Activated CD4-positive, alpha-beta T cell treated with anti-CD3 and anti-CD28 coated beads for 48 hours (primary cell): ENCODE measurements at places on chromosomes 12 and 14.

GRCh38 chr12:67540920-67541624 lies 107.5 kb upstream of the DYRK2 start:
- DNase-seq = no peak

GRCh38 chr12:79850610-79851299 lies 84.1 kb downstream of the PPP1R12A start:
- no peak for DNase-seq

- DNase-seq = no peak
Measured at GRCh38 chr12:132419631-132420246, 70.2 kb upstream of the FBRSL1 start.

- peak; percentile 14 for DNase-seq
Measured at GRCh38 chr14:20278414-20278813, 27.3 kb downstream of the TTC5 start.

- DNase-seq = no peak
Measured at GRCh38 chr12:50047693-50048250, 9.6 kb upstream of the ASIC1 start.

GRCh38 chr12:99381992-99382391 lies 265.6 kb upstream of the GARIN6 start:
- no peak for DNase-seq

DNA sequence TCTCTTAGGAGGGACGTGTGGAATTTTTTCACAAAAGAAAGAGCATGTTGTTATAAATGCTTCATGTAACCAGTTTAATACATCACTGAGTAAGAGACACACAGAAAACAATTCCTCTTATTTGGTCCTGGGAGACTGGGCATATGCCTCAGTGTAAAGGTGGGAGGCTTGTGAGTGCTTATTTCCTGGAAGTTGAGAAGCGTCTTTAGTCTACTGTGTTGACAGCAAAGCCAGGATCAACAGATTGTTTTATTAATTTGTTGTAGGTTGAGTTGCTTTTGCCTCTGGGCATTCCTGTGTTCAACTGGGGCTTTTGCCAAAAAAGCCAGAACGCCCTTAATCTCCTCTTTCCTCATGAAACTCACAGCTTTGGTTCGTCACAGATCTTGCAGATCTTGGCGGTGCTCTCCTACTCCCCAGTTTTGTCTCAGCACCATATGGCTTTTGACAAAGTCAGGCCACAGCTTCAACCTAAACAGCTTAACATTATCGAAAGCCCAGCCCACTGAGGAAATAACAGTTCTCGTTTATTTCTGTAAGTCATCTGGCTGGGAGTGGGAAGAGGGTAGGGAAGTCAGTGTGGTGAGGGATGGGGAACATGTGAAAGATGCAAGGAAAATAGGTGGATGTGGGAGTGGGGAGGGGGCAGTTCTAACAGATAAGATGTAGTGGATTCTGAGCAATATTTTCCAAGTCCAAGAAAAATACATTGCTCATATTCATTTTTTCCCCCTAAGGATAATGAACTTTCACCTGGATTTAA lies 227.2 kb downstream of the DACT1 start:
- no peak for DNase-seq

- DNase-seq = no peak
Measured at GRCh38 chr14:93859957-93860356, 67.2 kb upstream of the FAM181A start.

DNA sequence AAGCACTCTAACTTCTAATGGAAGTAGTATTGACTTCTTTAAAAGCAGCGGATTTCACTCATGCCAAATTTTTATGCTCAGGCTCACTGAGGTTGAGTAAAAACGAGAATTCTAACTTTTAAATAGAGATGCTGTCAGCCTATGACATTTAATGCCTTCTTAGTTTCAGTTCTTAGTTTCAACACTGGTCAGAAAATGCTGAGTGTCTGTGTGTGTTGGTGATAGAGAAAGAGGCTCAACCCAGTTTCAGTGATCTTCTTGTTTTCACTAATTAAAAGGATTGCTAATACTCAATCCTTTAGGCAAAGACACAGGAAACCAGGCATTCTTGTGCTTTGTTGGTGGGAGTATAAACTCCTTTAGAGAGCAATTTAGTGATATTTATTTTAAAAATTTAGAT lies 31.0 kb downstream of the PEBP1 start:
- DNase-seq = no peak

GRCh38 chr14:58617619-58618018 lies 20.1 kb upstream of the DACT1 start:
- DNase-seq = no peak

DNA sequence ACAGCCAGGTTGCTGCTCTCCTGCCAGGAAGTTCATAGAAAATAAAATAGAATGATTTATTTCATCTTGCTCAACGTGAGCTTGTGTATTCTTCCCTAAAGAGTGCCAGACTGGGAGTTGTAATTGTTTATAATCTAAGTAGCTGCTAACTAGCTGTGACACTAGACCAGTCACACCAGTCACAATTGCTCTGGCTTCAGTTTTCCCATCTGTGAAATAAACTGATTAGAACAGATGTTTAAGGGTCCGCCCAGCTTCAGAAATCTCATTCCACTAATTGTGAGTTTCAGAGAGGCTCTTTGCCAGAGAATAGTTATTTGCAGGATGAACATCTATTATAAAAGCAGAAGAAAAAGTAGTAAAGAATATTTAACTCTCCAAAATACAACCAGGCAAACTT lies 55.6 kb upstream of the ZDHHC17 start:
- DNase-seq = no peak

- DNase-seq = no peak
Measured at GRCh38 chr12:57739914-57740538, 1.5 kb upstream of the AGAP2 start.

- DNase-seq = no peak
Measured at GRCh38 chr12:9646794-9647781, 22.4 kb upstream of the CLEC2D start.

- DNase-seq = no peak
Measured at GRCh38 chr12:121767525-121768016, 25.9 kb downstream of the RHOF start.

- DNase-seq = no peak
Measured at GRCh38 chr12:49461221-49461620, 77.6 kb upstream of the KCNH3 start.

DNA sequence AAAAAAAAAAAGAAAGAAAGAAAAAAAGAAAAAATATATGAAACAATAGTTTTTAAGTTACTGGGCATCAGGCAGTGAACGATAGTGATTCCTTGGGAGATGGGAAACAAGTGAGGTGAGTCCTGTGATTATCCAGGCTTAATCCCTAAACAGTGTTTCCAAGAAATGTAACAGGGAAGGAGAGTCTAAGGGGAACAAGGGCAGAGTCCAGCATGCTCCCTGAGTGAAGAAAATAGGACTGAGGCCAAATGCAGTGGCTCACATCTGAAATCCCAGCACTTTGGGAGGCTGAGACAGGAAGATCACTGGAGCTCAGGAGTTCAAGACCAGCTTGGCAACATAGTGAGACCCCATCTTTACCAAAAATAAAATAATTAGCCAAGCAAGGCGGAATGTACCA lies 40.7 kb downstream of the R3HDM2 start:
- no peak for DNase-seq

- peak; percentile 75 for DNase-seq
Measured at GRCh38 chr14:96592591-96593386, 90.6 kb downstream of the PAPOLA start.

GRCh38 chr12:110367181-110367864 lies 36.2 kb downstream of the ANAPC7 start:
- no peak for DNase-seq

DNA sequence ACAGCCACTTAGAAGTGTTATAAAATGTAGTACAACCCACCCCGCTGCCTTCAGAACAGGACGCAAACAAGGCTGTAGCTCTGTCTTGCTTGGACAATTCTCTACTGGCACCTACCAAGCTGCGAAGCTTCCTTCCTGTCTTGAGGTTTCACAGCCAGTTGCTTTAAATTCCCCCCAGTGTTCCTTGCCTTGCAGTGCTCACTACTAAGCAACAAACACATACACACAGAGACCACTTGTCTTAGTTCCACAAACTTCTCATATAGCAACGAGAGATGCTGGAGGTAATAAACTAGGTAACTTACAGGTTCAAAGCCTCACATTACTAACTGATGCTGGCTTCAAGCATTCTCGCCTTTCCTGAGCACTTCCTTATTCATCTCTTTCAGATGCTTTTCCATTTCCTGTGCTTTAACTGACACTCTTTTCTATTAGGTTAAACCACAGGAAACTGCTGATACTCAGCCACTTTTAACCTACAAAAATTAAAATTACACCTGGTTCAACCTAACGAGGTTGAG lies 91.5 kb upstream of the PTGDR start:
- no peak for DNase-seq

DNA sequence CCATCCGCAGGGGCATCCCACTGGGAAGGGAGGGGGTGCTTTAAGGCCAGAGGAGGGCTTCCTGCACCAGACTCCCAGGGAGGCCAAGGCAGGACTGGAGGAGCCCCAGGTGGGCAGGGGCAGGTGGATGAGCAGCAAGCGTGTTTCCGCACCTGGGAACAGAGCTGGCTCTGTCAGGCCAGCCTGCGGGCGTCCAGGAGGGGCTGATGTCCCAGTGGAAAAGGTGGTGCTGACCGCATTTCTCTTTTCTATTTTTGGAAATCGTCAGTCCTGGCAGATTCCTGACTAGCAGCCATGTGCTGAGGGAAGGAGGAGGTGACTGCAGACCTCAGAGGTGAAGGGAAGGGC lies 27.2 kb downstream of the CHGA start:
- no peak for DNase-seq
